T-helper 1 cell (primary cell): ENCODE measurements at places on chromosomes 3 and 15.

DNA sequence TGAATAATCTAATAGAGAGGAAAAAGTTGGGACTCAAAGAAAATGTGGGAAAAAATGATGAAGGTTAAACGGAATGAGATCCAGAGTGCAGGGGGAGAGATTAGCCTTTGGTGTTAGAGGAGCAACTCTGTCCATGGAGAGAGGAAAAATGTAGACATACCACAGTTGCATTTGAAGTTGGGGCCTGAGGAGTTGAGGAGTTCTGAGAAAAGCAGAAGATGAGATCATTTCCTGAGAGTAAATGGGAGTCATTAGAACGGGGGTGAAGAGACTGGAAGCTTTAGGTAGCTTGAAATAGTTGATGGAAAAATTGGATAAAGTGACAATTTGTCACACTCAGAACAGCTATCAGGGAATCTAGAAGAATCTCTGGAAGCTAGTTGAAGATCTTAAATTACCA, 7.3 kb downstream of the CCR5AS start:
- no peak for DNase-seq

- DNase-seq: peak; percentile 22
Measured at GRCh38 chr3:27681249-27681748, 40.8 kb downstream of the EOMES start.

DNA sequence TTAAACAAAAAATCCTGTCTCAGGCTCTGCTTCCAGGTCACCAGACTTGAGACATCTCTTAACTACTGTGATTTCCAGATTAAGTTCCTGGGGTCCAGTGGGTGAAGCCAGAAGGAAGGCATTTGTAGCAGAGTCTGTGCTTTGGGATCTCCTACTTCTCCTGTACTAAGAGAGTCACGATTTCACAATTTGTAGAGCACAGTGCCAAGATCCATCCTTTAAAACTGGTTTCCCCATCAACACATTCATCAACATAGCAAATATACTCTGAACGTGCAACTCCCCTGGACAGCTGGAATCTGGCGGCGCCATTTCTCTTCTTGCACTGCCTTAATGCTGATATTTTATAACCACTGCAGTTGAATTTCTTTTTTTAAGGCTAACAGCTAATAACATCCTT, 33.2 kb downstream of the CDCP1 start:
- DNase-seq: no peak

GRCh38 chr3:49470714-49471420, 800 bp downstream of the DAG1 start:
- DNase-seq: no peak

DNA sequence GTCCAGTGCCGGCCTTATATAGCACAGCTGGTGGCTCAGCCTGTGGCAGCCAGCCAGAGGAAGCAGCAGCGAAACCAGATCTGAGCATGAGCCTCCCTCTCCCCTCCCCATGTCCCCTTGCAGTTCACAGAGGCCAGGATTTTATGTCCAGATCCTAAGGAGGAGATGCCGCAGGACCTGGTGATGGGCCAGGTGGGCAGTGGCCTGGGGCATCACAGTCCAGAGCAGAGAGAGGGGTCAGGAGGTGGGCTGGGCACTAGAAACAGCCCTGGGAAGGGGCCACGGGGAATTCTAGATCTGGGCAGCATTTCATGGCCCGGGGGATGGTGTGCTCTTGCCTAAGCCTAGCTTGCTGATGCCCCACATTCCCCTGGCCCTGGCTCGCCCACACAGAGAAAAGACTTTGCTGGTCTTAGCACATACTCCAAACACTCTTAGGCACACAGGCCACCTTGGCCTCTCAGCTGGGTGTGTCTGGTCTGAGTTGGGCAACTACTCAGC, 259 bp upstream of the CILP start:
- no peak for DNase-seq

- DNase-seq: no peak
Measured at GRCh38 chr3:10845839-10846656, 30.0 kb downstream of the SLC6A11 start.
